ENCODE measurements at places on chromosomes 2 and 18.

GRCh38 chr2:70887550-70888246 lies 48.0 kb upstream of the ATP6V1B1 start:
- DNase-seq = no peak

GRCh38 chr2:165558832-165559231 lies 89.3 kb downstream of the CSRNP3 start:
- DNase-seq = no peak

DNA sequence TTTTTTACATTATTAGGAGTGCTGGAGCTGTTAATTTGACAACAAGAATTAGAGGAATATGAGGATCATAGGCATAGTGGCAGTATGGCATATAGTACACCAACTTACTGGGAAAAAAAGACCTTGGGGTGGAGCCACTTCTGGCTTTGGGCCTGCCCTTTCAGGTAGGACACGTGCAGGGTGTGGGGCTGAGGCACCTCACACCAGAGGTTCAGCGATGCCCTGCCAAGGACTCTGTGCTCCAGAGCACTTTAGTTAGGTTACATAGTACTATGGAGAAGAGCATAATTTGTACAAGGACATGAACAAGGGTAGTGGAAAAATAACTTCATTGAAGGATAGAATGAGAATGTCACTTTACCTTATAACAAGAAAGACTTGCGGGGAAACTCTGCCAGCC lies 77.1 kb upstream of the CD302 start:
- no peak for DNase-seq

DNA sequence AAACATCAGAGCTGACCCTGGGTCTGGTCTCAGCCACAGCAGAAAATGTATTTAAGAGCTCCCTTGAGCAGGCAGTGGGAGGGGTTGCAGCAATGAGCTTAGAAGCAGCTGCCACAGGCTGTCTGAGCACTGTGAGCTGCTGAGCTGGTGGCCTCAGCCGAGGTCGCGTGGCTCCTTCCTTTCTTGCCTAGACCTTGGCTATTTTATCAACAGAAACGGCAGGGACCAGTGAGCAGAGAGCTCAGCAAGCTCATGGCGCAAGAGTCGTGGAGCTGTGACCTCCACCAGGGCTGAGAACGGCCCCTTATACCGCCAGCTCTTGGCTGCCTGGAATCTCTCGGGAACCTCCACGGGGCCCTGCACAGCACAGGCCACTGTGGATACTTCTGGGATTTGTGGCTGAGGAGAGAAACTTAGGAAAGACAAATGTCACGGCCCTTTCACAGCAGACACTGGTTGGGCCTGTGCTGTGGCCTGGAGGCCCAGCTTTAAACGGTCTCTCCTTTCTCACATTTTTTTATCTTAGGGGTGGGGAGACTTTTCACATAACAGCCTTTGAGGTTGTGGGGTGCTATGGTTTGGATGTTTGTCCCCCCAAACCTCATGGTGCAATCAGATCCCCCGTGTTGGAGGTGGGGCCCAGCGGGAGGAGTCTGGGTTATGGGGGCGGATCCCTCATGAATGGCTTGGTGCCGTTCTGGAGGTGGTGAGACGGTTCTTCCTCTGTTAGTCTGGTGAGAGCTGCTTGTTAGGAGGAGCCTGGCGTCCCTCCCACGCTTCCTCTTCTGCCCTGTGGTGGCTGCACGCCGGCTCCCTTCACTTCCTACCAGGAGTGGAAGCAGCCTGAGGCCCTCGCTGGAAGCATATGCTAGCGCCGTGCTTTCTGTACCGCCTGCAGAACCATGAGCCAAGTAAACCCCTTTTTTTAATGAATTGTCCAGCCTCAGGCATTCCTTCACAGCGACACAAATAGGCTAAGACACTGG lies 1.7 kb downstream of the ALLC start:
- no peak for DNase-seq

DNA sequence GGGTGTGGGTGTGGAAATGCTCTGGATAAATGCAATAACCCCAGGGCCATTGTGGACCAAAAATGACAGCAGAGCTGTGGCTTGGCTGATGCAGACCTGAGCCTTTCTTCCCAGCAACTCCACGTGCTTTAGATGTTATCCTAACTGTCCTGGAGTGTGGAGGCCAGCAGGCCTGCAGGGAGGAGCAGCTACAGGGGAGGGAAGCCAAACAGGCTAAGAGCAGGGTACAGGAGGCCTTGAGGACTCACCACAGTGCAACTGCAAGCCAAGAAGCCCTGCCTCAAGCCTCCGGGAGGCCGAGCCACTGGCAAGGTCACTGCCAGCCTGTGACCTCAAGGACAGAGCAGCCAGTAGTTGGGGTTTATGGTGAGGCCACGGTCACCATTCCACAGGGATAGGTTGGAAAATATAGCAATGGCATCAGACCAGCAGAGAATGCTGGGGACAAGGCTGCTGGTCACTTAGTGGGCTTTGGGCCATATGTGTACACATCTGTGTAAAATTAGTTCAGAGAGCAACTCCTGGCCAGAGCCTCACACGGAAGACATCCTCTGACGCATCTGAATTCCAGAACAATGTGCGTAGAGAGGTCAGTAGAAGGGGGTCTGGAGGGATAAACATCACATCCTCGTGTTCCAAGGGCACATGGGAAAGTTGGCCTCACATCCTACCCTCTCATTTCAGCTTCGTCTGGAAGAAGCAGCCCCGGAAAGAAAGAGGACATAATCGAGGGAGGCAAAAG lies 76.2 kb upstream of the UPP2 start:
- DNase-seq = no peak

GRCh38 chr2:71154798-71155197 lies 24.4 kb downstream of the MPHOSPH10 start:
- no peak for DNase-seq

DNA sequence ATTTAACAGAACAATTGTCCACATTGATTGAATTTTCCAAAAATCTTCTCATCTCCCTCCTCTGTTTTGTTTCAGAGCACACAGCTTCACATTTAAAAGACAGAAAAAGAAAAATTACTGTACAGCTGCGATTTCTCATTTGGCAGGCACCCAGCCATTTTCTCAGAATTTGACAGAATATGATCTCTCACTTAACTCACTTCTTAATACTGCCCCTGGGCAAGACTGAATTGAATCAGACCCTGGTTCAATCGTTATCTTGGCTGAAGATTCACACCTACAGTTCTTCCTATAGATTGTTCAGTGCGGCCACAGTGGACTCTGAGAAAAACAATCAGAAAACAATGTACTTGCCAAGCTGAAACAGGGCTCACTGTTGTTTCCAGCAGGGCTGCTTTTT lies 90.2 kb upstream of the LHCGR start:
- no peak for DNase-seq

- no peak for DNase-seq
Observed at GRCh38 chr2:85589982-85590791, 5.4 kb upstream of the RNF181 start.

DNA sequence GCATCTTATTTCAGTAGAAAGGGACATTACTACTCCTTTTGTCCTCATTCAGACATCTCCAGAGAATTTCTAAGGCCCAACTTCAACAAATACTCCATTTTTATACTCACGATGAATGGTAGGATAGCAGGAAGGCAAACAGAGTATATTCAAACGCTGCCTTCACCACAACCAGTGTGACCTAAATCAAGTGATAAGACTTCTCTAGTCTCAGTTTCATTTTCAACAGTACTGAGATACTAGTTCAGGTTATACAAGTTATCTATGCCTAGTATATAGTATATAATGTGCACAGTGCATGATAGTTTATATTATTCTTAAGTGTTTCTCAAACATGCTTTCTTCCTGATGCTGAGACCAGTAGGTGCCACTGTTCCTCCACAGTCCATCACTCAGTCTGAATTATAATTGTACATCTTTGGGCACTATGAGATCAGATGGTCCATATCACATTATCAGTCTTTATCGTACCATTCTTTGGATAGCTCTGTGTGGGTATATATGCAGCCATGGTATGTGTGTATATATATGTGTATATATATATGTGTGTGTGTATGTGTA lies 66.3 kb upstream of the RPE start:
- DNase-seq = no peak

DNA sequence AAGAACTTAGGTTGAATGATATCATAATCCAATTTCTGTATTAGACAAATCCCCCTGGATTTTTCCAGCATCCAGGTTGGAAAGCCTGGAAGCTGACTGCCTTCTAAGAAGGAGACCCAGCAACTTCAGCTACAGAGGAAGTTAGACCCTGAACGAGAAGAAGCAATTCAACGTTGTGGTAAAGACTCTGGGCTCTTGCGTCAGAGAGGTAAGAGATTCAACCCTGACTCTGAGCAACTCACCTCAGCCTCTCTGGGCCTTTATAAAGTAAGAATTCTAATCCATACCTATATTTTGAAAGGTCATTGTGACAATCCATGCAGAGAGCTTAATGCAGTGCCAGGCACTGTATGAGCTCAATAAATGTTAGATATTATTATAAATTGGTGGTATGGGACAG lies 9.7 kb downstream of the E2F6 start:
- no peak for DNase-seq

- DNase-seq = no peak
Observed at GRCh38 chr18:13808294-13809042, 15.5 kb upstream of the MC5R start.

DNA sequence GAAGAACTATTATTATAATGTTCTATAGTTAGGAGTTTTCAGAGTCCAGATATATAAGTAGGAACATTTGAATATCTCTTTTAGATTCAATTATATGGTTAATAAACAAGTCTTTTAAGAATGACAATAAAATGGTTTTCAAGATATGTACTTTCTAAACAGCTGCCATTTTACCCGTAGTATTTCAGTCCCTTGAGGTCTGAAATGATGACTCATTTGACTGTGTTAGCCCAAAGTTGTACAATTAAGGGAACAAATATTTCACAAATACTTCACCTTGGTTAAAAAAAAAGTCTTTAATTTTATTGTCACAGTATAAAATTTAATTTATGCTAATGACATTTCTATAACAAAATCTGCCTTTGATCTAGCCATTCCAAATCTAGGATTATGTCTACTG lies 91.6 kb upstream of the TANK start:
- no peak for DNase-seq

DNA sequence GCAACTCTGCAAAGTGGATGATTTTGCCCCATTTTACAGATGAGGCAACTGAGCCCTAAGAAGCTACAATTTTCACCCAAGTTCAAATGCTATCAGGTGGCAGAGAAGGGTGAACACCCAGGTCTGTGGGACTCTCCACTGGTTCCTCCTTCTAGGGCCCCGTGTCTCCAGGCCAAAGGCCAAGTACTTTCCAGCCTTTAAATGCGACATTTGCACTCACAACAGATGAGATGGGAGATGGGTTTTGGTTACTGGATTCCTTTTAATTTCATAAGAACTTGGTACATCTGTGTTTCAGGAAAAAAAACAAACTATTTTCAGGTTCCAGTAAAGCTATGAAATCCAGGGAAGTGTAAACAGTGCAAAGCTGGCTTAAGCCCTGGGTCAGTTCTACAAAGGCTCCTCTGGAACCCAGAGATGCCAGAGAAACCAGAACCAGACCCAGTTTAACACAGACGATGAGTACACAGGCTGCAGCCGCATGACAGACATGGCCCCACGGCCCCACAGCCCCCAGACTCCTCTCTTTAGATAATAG lies 361.7 kb downstream of the ANAPC1 start:
- no peak for DNase-seq

DNA sequence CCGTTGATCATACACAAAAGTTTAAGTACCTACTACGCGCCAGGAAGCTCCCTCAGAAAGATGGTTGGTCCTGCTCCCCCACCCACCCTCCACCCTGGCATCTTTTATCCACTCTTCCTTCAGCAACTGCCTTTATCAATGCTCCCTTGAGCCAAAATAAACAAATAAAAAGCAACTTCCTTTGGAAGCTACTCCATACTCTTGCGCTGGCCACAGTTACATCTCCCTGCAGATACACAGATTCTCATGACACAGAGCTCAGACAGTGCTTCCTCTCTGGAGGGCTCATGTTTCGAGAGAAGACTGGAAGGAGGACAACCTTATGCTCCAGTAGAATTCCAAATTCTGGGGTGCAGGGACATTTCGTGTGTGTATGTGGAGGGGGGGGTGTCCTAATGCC lies 3.8 kb upstream of the STEAP3 start:
- no peak for DNase-seq

DNA sequence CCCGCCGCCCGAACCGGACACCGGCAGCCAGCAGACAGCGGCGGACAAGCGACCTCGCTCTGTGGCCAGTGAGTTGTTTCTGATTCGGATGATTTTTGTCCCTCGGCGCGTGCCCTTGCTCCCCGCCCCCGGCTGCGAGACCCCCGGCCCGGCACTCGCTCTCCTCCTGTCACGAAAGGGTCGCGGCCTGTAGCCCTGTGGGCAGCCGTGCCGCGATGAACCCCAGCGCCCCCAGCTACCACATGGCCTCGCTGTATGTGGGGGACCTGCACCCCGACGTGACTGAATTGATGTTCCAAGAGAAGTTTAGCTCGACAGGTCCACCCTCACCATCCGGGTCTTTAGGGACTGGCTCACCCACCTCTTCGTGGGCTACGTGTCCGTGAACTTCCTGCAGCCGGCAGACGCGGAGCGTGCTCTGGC lies 1257.5 kb upstream of the ACVR2A start:
- no peak for DNase-seq

DNA sequence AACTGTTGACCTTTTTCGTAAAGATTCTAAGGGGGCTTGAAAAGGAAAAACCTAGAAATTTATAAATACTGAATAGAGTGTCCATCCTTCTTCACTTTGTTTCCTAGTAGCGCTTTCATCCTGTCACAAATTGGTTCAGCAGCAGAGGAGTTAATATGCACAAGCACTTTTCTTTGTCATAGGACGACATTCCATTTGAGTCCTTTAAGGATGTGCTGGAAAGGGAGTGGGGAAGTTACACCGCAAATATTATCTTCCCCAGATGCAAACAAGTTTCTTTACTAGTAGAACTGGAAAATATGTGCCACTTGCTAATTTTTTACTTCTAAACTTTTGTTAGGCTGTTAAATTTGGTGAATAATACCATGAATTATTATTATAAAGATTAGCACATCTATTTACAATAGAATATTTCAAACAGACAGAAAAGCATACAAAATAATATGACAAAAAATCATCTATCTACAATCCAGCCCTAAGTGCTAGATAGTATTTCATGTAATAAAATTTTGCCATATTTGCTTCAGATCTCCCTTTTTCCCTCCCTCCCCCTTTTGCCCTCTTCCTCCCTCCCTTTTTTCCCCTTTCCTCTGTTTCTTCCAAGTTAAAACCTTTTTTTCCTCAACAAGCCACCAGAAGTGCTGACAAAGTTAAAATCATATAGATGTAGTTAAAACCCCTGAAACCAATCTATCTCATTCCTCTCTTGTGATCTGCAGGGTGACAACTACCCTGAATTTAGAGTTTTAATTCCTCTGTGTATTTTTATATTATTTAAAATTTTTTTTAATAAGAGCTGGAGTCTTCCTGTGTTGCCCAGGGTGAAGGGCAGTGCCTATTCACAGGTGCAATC lies 50.5 kb upstream of the MAP4K3 start:
- DNase-seq = no peak

DNA sequence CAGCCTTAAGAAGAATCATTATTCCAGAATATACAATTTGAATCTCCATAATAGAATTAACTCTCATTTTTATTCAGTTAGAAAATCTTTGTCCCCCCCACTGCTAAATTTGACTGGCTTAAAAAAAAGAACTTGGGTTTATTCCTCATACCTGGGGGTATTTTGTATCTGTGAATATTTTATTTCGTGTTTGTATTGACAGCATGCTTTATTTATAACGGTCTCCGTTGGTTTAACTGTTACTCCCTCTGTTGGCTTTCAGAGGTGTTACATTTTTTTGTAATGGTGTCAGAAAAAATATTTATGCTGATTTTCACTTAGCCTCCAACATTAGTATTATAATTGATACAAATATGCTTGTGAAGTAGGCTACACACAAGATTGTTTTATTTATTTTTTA lies 109.1 kb downstream of the HAUS1 start:
- no peak for DNase-seq

GRCh38 chr2:101337877-101338276 lies 29.4 kb upstream of the RNF149 start:
- DNase-seq = no peak

Measured in GM12864 (cell line).